NCI-H1417 treated with DMSO at 0.1 percent for 48 hours (cell line): ENCODE measurements at places on chromosomes 16 and 17.

- DNase-seq = no peak
Measured at GRCh38 chr17:59762049-59762823, 54.8 kb downstream of the VMP1 start.

DNA sequence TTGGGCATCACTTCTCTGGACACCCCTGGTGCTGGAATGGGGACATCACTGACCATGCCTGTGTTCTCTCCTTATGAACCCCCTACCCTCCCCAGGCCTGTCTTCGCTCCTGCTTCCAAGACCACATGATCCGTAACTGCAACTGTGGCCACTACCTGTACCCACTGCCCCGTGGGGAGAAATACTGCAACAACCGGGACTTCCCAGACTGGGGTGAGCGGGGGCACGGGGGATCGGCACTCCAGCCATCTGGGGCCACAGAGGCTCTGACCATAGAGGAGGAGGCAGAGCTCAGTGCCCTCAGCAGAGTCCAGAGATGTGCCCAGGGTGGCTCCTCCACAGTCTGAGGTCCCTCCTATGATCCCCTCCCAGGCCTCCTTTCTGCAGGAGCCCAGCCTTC lies 73.5 kb downstream of the SCNN1B start:
- DNase-seq = no peak

DNA sequence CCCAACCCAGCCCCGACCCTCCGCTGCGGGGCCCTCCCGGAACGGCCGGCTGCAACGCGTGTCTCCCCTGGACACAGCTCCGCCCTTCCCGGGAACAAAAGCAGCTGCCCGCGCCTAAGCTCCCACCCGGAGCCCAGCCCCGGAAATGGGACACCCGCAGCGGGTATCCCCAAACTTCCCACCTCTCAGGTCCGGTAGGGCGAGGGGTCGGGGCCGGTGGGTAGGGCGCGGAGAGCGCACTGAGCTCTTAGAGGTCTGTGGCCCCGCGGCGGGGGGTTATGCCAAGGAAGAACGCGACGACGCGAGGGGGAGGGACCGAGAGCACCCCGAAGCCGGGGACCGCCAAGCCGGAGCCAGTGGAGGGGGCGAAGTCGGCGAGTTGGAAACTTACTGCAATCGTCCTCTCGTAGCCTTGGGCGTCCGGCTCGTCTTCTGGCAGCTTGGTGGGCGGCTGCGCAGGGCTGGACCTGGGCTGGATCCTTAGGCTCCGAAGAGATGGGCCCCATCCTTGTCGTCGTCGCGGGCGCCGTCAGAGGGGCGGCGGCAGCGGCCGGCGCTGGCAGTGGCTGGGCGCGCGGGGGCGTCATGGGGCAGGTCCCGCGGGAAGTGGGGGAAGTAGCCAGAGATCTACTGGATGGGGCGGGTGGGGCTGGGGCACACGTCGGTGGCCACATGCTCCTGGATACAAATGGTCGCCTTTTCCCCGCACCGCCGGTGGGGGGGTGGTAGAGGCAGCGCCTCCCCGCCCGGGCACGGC lies 6.9 kb downstream of the USP6 start:
- no peak for DNase-seq

DNA sequence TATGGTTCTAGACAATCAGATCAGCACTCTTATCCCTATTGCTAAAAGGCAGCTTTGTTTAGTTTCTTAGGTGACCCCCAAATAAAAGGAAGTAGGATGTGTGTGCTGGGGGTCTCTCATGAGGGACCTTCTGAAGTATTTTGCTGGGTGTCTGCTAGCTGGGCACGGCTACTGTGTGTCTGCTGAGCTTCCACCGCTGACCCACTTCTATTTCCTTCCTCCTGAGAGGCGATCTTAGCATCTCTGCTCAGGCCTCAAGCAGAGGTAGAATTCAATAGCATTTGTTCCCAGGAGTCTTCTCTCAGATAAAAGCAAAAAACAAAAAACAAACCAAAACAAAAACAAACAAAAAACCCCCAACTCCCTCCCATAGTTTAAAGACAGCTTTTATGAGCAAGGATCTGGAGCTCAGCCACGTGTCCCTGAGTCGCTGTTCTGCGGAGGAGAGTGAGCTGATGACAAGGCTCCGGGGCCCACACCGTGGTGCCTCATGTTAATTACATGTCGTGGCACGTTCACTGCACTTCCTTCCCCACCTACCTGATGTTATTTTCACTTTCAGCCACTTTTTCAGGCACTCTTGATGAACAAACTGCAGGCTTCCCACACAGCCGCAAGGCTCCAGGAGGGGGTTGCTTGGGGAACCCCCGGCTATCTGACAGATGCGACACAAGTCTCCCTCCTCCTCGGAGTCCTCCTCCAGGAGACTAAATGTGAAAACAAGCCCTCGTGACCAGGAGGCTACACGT lies 83.5 kb downstream of the MARCHF10 start:
- DNase-seq = no peak

GRCh38 chr17:7312432-7313087 lies 2.6 kb downstream of the GPS2 start:
- DNase-seq = no peak

DNA sequence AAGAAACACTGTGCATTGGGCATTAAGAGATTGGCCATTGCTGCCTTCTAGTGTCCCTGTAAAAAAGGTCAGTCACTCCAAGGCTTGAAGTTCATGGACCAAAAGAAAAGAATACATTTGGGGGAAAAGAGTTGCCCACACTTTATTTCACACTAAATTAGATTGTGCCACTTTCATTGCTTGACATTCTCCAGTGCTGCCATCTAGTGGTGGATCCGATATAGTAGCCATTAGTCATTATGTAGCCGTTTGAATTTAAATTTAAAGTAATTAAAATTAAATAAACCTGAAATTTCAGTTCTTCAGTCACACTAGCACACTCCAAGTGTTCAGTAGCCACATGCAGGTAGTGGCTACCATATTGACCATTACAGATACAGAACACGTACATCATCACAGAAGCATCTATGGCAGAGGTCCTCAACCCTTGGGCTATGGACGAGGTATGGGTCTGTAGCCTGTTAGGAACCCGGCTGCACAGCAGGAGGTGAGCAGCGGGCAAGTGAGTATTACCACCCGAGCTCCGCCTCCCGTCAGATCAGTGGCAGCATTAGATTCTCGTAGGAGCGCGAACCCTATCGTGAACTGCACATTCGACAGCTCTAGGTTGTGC lies 21.9 kb upstream of the CDH5 start:
- DNase-seq = no peak

GRCh38 chr16:57276596-57276995 lies 7.9 kb downstream of the PLLP start:
- DNase-seq = no peak
